B cell (primary cell): ENCODE measurements at places on chromosomes 16 and 17. TPM values are rescaled to one million over a fixed set of nuclear protein-coding genes. Genes with fewer than 3 reads are reported as not detected.
A peak's percentile ranks its signal among the peaks of the same experiment; 100 is the strongest.

GRCh38 chr16:87165885-87166284, 151.3 kb downstream of the C16orf95 start:
- no peak for DNase-seq
- no peak overlapping the region for H3K27ac ChIP-seq
- no peak overlapping the region for H3K4me3 ChIP-seq
- H3K4me1 ChIP-seq, result no peaks in the 10 kb centered on the region
- H3K27me3 ChIP-seq, result no peaks in the 10 kb centered on the region
- H3K36me3 ChIP-seq, result no peaks in the 10 kb centered on the region

DUSP14 gene
- total RNA-seq, result 4.9 and 5.1 TPM in 2 replicates

DNA sequence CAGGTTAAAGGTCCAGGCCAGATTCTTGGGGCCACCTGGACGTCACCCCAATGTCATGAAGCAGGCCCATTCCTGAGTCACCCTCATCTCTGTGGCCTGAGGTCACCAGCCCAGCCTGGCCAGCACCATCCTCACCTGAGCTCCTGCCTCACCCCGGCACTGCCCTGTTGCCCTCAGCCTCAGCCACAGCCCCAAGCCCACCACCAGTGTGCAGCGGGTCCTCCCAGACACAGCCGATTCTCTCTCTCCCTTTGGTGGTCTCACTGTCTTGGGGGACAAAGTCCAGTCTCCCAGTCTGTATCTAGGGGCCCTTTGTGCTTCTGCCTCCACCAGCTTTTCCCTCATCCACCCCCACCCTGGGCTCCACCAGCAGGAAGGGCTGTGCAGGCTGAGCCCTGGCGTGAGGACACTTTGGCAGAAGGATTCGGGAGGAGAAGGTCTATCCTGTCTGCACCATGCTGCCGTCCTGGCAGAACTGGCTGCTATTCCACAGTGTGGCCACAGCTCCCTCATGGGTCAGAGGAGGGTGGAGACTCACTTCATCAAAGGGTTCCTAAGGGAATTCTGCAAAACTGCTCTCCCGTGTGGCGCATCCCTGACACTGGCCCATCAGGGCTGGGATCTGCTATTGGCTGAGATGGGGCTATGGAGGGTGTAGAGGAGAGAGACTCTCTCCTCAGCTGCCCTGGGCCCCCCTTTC, 64.3 kb downstream of the PRMT7 start:
- H3K4me3 ChIP-seq, result no peak overlapping the region
- no peak for DNase-seq
- no peaks in the 10 kb centered on the region for H3K36me3 ChIP-seq

NOB1 gene
- 44.9 and 49.6 TPM in 2 replicates for total RNA-seq

GRCh38 chr17:61517843-61518606, 65.8 kb downstream of the TBX4 start:
- no peak overlapping the region for H3K27ac ChIP-seq
- DNase-seq, result no peak
- no peaks in the 10 kb centered on the region for H3K36me3 ChIP-seq
- H3K4me1 ChIP-seq, result no peaks in the 10 kb centered on the region

- no peak overlapping the region for H3K27ac ChIP-seq
- H3K27me3 ChIP-seq, result no peaks in the 10 kb centered on the region
- H3K4me1 ChIP-seq, result no peaks in the 10 kb centered on the region
- H3K36me3 ChIP-seq, result no peaks in the 10 kb centered on the region
- no peak for DNase-seq
Measured at GRCh38 chr17:29968271-29968670, 26.8 kb downstream of the EFCAB5 start.

CDK5RAP3 gene
- total RNA-seq, result 415 and 417 TPM in 2 replicates

DNA sequence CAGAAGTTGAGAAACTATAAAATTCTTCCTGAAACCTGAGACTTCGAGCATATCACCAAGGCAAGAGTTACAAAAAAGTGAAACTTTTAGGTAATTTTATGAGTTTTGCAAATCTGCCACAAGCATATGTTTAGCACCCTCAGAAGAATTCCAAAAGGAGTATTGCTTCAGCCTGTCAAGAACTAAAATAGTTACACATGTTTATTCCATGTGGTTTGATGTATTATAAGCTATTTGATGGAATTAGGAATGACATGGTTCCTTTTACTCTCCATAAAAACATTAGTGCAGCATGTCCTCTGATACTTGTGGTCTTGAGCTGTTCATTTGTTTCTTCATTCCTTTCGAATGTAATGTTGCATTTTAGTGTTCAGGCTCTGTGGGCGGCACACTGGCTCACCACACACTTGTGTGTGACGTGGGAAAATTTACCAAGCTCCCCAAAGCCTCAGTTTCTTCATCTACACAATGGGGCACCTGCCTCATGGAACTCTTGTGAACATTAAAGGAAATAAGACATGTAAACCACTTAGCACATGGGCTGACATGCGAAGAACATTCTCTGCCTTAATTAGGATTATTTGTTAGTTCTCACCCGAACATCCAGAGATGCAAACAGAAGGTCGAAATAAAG, 204.2 kb upstream of the FOXF1 start:
- no peaks in the 10 kb centered on the region for H3K4me1 ChIP-seq
- no peak overlapping the region for H3K27ac ChIP-seq
- no peak for DNase-seq
- H3K36me3 ChIP-seq, result no peaks in the 10 kb centered on the region
- H3K4me3 ChIP-seq, result no peak overlapping the region
- no peaks in the 10 kb centered on the region for H3K27me3 ChIP-seq

- no peak overlapping the region for H3K27ac ChIP-seq
- no peaks in the 10 kb centered on the region for H3K27me3 ChIP-seq
- H3K36me3 ChIP-seq, result no peaks in the 10 kb centered on the region
Measured at GRCh38 chr16:46896314-46896968, 12.3 kb downstream of the GPT2 start.

- DNase-seq, result no peak
- H3K27me3 ChIP-seq, result no peaks in the 10 kb centered on the region
- H3K4me1 ChIP-seq, result no peaks in the 10 kb centered on the region
- H3K4me3 ChIP-seq, result no peak overlapping the region
Measured at GRCh38 chr16:25734430-25735385, 42.9 kb downstream of the HS3ST4 start.

- H3K4me3 ChIP-seq, result peak overlapping the region; percentile 95
- H3K27me3 ChIP-seq, result no peaks in the 10 kb centered on the region
- H3K27ac ChIP-seq, result peak overlapping the region; percentile 89
- H3K36me3 ChIP-seq, result peaks cover 14% of the 10 kb centered on the region
- no peak for DNase-seq
Measured at GRCh38 chr17:75588596-75589011, 1.0 kb downstream of the MYO15B start.

NTN1 gene
- 0.19 and 0.25 TPM in 2 replicates for total RNA-seq

DNA sequence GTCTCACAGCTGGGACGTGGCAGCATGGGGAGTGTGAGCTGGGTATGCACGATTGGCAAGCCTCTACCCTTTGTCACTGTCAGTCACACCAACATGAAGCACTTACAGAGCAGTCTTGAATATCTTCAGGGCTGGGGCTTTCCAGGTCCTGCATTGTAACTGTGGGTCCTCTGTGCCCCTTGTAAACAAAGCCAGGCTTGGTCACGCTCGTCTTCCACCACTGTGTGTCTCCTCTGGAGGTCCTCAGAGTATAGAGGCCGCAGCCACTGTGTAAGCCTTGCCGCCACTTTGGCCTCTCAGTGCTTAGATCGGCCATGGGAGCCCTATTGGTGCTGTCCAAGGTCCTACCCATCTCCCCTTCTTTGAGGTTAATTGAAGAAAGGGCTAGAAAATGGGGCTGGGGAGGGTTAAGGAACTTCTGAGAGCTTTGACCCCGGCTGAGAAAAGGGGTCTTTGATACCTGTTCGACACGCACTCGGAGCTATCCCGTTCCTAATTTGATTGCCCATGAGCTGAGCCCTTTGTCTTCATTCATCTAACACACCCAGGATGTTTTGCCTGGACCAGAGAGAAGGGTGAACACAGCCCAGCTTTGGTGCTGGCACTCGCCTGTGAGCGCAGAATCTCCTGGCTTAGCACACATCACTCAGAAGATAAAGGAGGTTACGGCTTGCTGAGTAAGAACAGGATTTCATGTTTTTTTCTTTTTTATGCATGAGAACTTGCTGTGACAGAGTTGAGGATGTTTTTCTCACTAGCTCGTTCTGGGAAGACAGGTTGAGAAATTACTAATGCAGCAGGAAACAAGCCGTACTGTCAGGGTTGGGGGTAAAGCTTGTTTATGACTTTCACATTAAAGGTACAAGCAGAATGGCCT, 267.9 kb downstream of the CPPED1 start:
- no peak overlapping the region for H3K27ac ChIP-seq
- H3K27me3 ChIP-seq, result no peaks in the 10 kb centered on the region
- DNase-seq, result no peak

- no peak overlapping the region for H3K4me3 ChIP-seq
- no peak overlapping the region for H3K27ac ChIP-seq
- no peaks in the 10 kb centered on the region for H3K36me3 ChIP-seq
- H3K4me1 ChIP-seq, result no peaks in the 10 kb centered on the region
Measured at GRCh38 chr16:20611975-20612481, 35.9 kb upstream of the ACSM2B start.

CISD3 gene
- total RNA-seq, result 11.3 TPM in 2 replicates

DNA sequence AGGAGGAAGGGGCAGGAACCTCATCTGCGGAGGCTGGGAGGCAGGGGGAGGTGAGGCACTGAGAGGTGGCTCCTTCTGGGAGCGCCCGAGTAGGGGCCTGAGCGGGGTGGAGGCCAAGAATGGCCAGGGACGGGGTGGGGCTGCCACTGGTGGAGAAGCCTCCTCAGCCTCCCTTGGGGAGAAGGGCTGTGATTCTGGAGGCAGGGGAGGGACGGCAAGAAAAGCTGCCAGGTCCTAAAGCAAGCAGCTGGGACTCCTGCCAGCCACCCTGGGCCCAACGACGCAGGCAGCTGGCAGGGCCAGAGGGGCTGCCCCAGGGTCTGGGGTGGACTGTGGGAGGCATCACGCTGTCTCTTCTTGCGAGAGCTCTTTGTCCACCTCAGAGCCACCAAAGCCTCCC, 12.7 kb upstream of the MLKL start:
- no peak for DNase-seq
- H3K4me1 ChIP-seq, result no peaks in the 10 kb centered on the region
- no peak overlapping the region for H3K4me3 ChIP-seq
- no peaks in the 10 kb centered on the region for H3K36me3 ChIP-seq
- H3K27me3 ChIP-seq, result no peaks in the 10 kb centered on the region

KCTD19 gene
- not detected in 2 replicates for total RNA-seq

TLCD2 gene
- not detected in 2 replicates for total RNA-seq

MFSD6L gene
- total RNA-seq, result 0.22 and 0.37 TPM in 2 replicates

DNA sequence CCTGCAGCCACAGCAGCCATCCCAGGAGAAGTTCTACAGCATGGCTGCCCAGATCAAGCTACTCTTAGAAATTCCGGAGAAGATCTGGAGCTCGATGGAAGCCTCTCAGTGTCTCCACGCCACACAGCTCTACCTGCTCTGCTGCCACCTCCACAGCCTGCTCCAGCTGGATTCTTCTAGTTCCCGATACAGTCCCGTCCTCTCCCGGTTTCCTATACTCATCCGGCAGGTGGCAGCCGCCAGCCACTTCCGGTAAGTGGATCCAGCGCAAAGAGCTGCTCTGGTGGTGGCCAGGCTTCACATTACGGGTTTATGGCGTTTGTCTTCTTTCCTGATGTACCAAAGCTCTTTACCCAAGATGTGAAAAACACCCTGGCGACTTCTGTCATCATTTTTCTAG, 3.6 kb downstream of the COG1 start:
- H3K4me1 ChIP-seq, result peaks cover 17% of the 10 kb centered on the region
- H3K27me3 ChIP-seq, result no peaks in the 10 kb centered on the region
- peaks cover 53% of the 10 kb centered on the region for H3K36me3 ChIP-seq
- H3K27ac ChIP-seq, result no peak overlapping the region

GFAP gene
- not detected in 2 replicates for total RNA-seq

- H3K27ac ChIP-seq, result no peak overlapping the region
- H3K4me1 ChIP-seq, result no peaks in the 10 kb centered on the region
- DNase-seq, result no peak
- no peak overlapping the region for H3K4me3 ChIP-seq
Measured at GRCh38 chr16:52548261-52549010, 1.5 kb upstream of the TOX3 start.

GRCh38 chr16:73408311-73408710, 360.4 kb upstream of the ZFHX3 start:
- H3K27ac ChIP-seq, result no peak overlapping the region
- no peak overlapping the region for H3K4me3 ChIP-seq
- no peaks in the 10 kb centered on the region for H3K4me1 ChIP-seq
- DNase-seq, result no peak
- H3K36me3 ChIP-seq, result no peaks in the 10 kb centered on the region

- H3K27me3 ChIP-seq, result no peaks in the 10 kb centered on the region
- no peak overlapping the region for H3K27ac ChIP-seq
- no peaks in the 10 kb centered on the region for H3K36me3 ChIP-seq
- H3K4me3 ChIP-seq, result no peak overlapping the region
- DNase-seq, result no peak
- no peaks in the 10 kb centered on the region for H3K4me1 ChIP-seq
Measured at GRCh38 chr16:67215706-67216105, 11.2 kb upstream of the TMEM208 start.

AATK gene
- total RNA-seq, result 0.70 and 1.7 TPM in 2 replicates

PLLP gene
- total RNA-seq, result not detected in 2 replicates

DNA sequence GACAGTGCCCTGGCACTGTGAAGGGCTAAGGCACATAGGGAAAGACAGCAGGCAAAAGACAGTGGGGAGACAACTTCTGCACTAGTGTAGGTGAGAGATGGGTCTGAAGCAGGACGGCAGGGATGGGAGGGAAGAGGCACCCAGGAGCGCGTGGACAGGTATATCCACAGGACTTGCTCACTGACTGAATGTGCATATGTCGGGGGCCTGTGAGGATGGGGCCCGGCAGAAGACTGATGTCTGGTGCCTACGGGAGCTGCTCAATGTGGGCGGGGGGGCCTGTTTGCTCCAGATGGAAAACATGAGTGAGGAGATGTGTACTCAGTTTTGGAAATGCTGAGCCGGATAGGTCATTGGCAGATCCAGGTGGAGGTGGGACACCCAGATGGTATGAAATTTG, 47.3 kb upstream of the PMFBP1 start:
- H3K4me3 ChIP-seq, result no peak overlapping the region
- no peaks in the 10 kb centered on the region for H3K4me1 ChIP-seq
- no peaks in the 10 kb centered on the region for H3K36me3 ChIP-seq
- H3K27ac ChIP-seq, result no peak overlapping the region

SOCS3 gene
- 39.8 and 41.8 TPM in 2 replicates for total RNA-seq

DNA sequence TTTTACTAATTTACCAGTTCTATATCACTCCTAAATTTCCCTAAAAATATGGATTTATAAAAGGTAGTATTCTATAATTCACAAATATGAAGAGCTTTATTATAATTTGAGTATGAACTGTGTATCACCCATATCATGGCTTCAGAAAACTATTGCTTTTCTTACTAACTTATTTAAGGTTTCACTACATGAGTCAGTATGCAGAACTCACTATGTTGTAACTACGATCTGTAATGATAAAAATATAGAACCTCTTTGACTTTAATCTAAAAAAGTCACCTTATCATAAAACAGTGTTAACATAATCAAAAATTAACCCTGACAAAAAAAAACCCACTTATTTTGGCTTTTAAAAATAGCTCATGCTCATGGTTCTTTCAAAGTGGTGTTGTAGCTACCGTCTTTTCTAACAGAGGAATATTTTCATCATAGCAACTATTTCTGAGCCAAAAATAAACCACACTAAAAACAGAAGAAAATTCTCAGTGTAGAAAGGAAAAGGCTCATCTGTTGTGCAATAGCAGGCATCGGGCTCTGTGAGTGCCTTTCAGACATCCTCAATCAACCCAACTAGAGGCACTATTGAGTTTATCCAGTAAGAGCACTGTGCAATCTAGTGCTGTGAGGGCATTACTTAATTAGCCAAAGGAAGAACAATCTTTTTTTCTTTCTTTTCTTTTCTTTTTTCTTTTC, 42.1 kb downstream of the ITGAM start:
- no peaks in the 10 kb centered on the region for H3K36me3 ChIP-seq
- H3K27ac ChIP-seq, result no peak overlapping the region
- no peak for DNase-seq
- no peaks in the 10 kb centered on the region for H3K27me3 ChIP-seq
